ENCODE measurements at places on chromosomes 5 and 9.

DNA sequence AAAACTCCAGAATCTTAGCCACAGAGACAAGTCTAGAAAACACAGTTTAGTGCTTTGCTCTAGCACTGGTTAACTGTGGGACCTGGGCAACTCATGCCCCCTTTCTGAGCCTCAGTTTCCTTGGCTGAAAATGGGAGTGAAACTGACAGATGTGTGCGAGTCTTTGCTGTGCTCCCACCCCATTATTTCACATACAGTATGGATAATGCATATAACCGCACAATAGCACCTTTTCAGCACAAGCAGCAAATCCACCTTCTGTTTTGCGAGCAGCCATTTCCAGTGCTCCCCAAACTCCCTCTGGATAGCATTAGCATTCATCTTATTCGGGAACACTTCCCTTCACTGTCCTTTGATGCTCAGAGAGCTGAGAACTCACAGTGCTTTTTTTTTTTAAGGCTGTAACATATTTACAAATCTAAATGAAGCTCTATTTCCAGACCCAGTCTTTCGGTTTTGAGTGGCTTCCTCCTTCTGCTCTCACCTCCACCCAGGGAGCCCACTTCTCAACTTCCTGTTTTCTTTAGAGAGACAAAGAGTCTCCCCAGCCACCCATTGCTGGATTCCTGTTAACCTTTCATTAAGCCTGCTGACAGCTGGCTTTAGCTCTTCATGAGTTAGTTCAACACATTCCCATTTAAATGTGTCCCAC lies 49.2 kb downstream of the TIMD4 start:
- DNase-seq = no peak

DNA sequence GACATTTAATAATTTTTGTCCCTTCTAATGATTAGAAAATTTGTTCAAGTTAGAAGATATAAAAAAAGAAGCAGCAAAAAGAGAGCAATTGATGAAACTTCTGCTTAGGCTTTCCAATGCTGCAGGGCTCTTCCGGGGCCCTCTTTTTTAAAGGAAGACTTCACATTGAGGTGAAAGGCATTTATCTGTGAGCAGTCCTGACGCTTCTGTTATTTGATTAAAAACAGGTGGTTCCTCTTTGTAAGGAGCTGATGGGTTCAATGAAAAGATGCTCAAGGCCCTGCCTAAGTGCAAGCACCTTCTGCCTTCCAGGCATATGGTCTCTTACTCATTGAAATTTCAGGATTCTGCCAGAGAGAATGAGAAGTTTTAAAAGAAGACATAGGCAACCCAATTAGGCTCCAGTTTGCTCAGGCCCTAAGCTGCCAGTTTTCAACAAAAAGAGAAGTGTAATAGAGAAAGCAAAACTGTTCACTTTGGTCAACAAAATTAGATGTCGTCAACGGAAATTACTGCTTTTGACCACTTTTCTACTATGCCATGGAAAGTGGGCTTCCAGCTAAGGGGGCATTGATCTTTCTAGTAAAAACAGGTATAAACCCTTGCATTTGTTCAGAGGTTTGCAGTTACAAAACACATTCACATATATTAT lies 100.2 kb downstream of the INSYN2B start:
- no peak for DNase-seq

GRCh38 chr9:106324591-106325280 lies 538.2 kb upstream of the ZNF462 start:
- no peak for DNase-seq

GRCh38 chr5:8961956-8962355 lies 583.9 kb downstream of the SEMA5A start:
- no peak for DNase-seq

- no peak for DNase-seq
Observed at GRCh38 chr9:101126556-101126955, 98.0 kb downstream of the PLPPR1 start.

GRCh38 chr5:110088676-110089436 lies 399.1 kb downstream of the MAN2A1 start:
- no peak for DNase-seq

DNA sequence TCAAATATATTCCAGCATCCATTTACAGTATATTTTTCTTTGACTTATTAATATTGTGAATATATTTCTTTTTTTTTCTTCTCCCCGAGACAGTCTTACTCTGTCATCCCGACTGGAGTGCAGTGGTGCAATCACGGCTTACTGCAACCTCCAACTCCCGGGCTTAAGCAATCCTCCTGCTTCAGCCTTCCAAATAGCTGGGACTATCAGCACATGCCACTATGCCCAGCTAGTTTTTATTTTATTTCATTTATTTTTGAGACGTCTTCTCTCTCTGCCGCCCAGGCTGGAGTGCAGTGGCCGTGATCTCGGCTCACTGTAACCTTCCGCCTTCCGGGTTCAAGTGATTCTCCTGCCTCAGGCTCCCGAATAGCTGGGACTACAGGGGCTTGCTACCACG lies 7.4 kb upstream of the GLIPR2 start:
- DNase-seq = no peak

GRCh38 chr9:132986114-132986513 lies 7.6 kb downstream of the GFI1B start:
- no peak for DNase-seq

GRCh38 chr9:110031511-110032173 lies 176.3 kb downstream of the C9orf152 start:
- DNase-seq = no peak

- no peak for DNase-seq
Observed at GRCh38 chr5:139667730-139668063, 19.5 kb downstream of the CXXC5 start.

GRCh38 chr9:101569741-101570501 lies 24.8 kb downstream of the PPP3R2 start:
- no peak for DNase-seq

- DNase-seq = no peak
Observed at GRCh38 chr9:93536167-93536566, 40.2 kb upstream of the PHF2 start.

DNA sequence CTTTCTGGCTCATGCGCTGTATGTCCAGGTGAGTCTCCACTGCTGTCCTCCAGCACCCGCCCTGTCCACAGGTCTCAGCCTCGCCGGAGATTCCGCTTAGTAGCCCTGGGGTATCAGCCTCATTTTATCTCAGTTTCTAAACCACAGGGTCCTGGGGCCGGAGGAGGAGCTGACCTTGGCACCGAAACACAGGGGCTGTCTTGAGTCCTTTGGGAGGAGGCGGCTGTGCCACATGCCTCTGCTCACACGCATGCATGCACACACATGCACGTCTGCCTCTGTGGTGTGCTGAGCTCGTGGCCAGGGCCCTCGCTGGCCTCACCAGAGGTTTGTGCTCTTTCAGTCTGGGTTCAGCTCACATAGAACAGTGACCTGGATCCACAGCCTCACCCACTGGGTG lies 23.3 kb downstream of the TRIP13 start:
- no peak for DNase-seq

DNA sequence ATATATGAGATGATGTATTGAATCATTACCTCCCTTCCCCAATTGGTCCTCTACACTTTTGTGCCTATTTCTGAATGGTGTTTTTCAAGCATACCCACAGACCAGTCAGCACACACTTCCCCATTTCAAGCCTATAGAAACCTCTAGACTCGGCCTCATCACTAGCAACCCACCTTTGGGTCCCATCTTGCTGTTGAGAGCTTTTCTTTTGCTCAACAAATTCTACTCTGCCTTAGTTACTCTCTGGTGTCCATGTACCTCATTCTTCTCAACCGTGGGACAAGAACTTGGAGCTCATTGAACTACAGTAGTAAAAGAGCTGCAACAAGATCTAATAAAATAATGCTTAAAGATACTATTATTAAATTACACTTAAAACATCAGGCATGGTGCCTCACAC lies 49.0 kb upstream of the KDM4C start:
- no peak for DNase-seq

DNA sequence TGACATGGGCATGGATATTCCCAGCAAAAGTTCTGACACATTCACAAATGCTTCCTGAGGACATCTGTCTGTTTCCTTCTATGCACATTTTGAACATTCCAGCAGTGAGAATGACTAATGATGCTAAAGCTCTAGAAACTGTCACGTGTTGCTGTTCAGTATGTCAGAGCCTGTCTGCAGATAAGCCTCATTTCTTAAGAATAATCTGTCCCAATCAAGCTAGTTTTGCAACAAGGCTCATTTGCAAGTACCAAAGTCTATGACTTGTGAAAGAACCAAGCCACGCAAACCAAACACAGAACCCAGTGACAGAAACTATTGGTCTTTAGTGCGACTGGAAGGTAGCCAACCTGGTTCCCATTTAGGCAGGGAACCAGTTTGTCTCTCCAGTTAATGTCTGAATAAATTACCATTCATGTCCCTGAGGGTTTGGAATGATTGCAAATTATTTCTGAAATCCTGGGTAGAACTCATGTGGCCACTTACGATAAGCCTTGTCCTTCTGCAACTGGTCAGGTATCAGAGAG lies 178.5 kb downstream of the C9orf152 start:
- no peak for DNase-seq

- no peak for DNase-seq
Observed at GRCh38 chr5:82045554-82046275, 73.9 kb downstream of the ATG10 start.

DNA sequence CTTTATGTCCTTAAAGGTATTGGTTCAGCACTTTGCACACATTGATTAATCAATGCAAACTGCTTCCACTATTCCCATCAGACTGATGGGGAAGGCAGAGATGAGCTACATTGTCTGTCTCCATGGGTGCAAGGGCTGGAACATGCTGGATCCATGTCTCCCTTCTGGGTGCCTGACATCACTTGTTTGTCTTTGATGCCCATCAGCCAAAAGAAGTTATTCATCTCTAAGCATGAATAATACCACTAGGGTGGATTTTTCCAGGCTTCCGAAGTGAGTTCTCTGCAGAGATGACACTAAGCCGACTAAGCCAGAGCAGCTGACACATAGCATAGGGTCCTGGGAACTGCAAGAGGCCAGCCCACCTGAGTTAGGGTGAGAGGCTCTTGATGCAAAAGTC lies 8.7 kb downstream of the FGF1 start:
- DNase-seq = no peak

DNA sequence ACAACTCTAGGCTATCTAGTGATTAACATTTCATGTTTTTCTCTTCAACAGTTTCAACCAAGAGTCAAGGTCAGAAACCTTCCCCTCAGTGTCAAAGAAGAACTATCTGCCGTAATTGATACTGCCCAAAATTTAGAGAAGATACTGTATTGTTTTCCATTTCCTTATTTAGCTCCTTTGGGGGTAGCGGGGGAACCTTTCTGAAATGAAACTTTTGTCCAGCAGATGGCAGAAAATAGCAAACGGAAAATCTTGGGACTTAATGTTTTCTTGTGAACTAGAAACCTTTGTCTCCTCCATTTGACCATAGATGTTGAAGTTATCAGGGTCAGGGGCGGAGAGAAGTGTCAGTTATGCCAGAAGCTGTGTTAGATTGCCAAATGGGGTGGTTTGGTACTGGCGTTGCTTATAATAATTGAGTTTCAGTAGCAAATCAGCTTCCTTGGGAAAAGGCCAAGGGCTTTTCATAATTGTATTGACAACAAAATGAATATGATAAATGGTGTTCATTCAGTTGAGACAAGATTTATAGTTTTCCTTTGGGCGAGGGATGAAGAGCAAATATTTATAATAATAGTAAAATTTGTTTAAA lies 101.7 kb upstream of the TLX3 start:
- DNase-seq = no peak

- no peak for DNase-seq
Observed at GRCh38 chr5:171664489-171664888, 121.1 kb upstream of the SMIM23 start.

- no peak for DNase-seq
Observed at GRCh38 chr9:75123696-75124095, 35.4 kb downstream of the OSTF1 start.

DNA sequence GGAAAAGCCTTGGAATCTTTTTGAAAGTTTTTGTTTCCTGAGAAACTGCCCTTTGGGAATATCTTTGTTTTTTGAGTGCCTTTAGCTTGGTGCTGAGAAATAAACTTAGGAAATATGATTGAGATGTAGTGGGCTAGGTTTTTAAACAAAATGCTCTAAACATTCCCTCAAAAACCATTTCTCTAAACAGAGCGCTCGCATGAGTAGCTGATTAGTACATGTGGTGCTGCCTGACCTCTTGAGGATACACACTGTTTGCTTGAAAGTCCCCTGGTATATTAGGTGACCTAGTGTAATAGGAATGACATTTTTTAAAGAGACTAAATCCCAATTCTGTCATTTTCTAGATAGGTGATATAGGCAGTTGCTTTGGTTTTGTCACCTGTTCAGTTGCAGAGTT lies 132.3 kb downstream of the ADAMTSL1 start:
- no peak for DNase-seq

DNA sequence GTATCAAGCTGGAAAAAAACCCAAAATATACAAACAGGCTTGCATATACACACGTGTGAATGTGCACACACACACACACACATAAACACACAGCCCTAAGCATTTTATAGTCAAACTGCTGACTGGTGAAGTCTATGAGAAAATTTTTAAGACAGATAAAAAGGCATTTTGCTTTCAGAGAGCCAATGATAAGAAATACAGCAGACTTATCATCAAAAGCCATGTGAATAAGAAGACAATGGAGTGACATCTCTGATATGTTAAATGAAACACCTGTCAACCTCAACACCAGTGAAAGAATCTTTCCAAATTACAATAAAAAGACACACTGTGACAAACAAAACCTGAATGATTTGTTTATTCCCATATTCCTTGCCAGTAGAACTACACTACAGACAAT lies 233.3 kb downstream of the CDH9 start:
- DNase-seq = no peak

DNA sequence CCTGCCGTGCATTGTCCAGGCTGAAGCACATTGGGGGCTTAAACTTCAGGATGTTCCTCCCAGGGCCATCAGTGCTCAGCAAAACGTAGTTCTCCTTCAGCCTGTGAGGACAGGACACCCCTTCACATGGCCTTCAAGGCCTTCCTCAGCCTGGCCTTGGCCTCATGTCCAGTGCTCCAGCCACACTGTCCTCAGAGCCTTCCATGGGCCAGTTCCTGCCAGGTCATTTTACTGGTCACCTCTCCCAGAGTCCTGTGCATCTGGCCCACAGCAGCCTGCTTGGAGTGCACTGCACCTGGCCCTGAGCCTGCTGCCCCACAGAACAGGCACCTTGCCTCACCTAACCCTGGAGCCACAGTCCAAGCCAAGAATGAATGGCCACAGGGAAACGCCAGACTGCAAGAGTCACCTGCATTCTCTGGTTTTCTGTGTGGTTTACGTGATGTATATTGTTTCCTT lies 8.7 kb downstream of the HNRNPAB start:
- DNase-seq = no peak

DNA sequence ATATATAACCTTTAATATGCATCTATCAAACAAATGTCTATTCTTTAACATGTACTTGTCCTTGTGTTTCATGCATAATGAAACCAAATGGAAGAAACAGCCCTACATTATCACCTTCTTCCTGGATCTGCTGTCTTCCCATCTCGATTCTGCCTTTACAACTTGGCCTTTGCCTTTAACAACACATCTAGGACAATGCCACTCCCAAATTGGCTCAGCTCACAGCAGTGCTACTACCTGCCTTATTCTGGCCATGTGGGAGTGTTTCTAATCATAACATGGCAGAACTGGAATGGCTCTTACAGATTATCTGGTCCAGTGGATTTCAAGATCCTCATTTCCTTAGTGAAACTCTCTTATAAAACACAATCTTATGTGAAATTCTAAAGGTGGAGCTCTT lies 176.5 kb downstream of the CARTPT start:
- no peak for DNase-seq

GRCh38 chr5:154284433-154284832 lies 93.9 kb downstream of the GALNT10 start:
- no peak for DNase-seq

All from activated CD4-positive, CD25-positive, alpha-beta regulatory T cell treated with anti-CD3 and anti-CD28 coated beads, Interleukin-2, amount 50 U/mL, for 72 hours (primary cell).